ENCODE measurements at places on chromosomes 11 and 22.

GRCh38 chr22:31579835-31580242 is 82.2 kb downstream of the PISD start:
- no peak for DNase-seq

GRCh38 chr11:112881461-112881860 is 79.8 kb upstream of the NCAM1 start:
- DNase-seq: no peak

GRCh38 chr11:19892387-19892786 is 179.8 kb downstream of the NAV2 start:
- DNase-seq: no peak

- DNase-seq: no peak
Measured at GRCh38 chr11:108871152-108871551, 206.3 kb downstream of the DDX10 start.

DNA sequence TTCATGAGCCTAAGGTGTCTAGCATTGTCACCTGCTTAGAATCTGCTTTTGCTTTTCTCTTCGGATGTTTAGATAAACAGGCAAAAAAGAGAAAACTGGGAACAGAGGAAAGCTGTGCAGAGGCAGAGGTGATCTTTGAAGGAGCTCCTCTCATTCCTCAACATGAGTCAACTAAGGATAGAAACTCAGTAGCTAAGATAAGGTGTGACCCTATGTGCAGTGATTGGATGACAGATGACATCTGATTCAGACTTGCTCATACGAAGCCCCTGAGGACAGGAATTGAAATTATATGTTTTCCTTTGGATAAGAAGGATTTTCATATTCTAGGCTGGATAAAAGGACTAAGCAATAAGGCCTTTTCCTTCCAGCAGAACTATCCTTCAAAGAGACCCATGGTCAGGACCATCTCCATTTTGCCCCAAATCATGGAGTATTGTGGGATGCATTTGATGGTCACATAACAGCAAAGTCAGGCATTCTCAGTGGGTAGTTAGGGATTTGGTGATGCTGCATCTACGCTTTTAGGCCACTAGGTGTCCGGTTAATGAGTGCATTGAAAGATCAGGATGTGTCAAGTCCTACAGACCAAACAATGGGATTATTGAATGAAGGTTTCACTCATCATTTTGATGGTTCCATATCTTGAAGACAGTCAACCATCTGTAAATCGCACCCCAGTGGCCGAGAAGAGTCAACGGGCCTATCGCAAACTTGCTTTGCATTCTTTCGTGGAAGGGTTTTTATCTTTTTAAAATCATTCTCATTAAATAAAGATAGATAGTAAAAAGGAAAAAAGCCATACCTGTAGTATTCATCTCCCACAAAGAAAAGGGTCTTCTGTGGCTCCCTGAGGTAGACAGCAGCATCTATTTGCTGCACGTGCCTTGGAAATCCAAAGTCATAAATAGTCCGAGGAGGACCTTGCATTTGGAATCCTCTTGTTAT is 32.2 kb downstream of the MMP20 start:
- DNase-seq: no peak

DNA sequence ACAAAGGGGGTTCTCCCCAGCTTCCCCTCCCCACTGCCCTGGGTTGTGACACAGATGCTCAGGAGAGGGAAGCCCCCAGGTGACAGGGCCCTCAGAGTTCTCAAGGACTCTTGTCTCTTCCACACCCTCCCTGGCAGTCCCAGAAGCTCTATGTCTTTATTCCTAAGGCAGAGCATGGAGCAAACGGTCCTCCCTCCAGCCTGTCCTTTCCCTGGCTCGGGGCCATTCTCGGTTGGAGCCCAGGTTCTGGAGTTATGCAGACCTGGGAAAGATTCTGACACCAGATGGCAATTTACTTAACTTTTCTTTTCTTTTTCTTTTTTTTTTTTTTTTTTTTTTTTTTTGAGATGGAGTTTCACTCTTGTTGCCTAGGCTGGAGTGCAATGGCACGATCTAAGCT is 186.6 kb downstream of the CEP164 start:
- DNase-seq: no peak

GRCh38 chr11:10622108-10622507 is 53.6 kb upstream of the LYVE1 start:
- no peak for DNase-seq

DNA sequence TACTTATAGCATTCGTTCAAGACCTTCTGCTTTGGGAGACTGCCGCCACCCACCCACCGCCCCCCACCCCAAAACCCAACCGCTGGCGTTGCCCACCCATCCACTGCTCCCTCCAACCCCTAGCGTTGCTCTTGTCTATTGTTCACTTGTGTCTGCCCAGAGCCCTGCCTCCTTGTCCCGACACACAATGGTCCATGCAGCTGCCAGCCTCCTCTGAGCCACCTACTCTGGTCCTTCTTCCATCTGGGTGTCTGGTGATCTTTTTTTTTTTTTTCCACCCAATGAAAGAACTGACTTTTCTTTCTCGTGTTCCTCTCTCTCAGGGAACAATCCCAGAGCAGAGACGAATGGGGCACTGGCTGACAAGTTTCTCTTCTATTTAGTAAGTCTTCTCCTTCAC is 256.0 kb upstream of the SESN3 start:
- no peak for DNase-seq

GRCh38 chr22:21641789-21642583 is at the start of gene SDF2L1:
Gene SDF2L1 (plus strand): TSS chr22:21642302. CDS start chr22:21642337, 35 bp downstream.
- DNase-seq: peak; percentile 97

DNA sequence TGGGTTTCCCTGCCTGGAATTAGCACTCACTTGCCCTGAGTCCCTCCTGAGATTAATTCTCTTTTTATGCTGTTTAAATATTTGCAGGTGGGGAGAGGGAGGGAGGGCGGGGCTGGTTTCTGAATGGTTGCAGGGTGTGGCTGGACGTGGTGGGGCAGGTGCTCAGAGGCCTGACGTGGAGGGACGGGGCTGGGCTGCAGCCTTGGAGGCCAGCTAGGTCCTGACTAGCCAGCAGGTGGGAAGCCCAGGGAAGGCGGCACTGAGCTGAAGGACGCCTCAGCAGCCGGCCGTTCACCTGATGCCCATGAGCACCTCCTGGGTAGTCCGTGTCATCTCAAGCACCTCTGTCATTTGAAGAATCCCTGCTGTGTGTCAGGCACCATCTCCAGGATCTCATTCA is 21.3 kb downstream of the SGSM1 start:
- no peak for DNase-seq

GRCh38 chr22:30262917-30263741 is 3.5 kb downstream of the OSM start:
- peak; percentile 85 for DNase-seq

- no peak for DNase-seq
Measured at GRCh38 chr11:105361651-105362050, 222.1 kb upstream of the CARD18 start.

DNA sequence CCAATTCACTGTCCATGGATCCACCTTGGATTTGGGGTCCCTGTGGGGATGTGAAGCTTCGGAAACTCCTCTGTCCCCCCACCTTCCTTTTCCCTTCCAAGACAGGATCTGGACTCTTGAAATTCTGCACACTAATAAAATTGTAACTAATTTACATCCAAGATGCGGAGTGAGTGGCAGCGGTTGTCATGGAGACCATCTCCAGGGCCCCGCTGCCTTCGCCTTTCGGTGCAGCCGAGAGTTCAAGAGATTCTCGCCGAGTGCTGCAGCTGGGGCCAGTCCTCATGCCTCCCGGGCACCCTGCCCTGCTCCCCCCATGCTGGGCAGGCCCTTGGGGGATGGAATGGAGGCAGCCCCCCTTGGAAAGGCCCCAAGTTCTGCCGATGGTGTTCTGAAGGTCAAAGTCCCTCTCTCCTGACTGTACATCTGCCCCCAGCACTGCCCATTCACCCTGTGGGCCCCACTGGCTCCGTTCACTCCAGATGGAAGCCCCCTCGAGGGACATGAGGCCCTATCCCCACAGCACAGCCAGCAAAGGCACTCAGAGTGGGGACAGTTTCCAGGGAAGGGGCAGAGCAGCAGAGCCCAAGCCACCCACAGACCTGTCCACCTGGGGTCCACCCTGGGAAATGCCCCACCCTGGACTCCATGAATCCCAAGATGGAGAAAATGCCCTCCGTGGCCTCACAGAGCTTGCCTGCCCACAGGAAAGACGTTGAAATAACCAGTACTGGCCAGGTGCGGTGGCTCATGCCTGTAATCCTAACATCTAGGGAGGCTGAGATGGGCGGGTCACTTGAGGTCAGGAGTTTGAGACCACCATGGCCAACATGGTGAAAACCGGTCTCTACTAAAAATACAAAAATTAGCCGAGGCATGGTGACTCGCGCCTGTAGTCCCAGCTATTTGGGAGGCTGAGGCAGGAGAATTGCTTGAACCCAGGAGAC is 25.9 kb downstream of the IGLL1 start:
- no peak for DNase-seq

- no peak for DNase-seq
Measured at GRCh38 chr11:350723-351255, 18.5 kb upstream of the B4GALNT4 start.

DNA sequence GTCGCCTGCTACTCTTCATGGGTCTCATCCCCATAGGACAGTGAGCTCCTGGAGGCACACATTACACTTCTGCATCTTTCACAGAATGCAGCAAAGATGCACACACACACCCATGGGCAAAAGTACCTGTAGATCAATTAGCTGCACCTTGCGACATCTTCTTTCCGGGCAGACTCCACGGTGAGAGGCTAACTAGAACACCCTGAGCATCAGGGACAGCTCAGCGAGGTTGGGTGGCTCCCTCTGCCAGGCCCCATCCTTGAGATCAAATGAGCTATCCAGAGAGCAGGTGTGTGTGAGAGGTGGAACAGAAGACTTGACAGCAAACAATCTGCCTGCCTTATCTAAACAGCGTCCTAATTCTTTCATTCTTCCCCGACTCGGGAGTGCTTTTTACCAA is 96.1 kb upstream of the BID start:
- no peak for DNase-seq

DNA sequence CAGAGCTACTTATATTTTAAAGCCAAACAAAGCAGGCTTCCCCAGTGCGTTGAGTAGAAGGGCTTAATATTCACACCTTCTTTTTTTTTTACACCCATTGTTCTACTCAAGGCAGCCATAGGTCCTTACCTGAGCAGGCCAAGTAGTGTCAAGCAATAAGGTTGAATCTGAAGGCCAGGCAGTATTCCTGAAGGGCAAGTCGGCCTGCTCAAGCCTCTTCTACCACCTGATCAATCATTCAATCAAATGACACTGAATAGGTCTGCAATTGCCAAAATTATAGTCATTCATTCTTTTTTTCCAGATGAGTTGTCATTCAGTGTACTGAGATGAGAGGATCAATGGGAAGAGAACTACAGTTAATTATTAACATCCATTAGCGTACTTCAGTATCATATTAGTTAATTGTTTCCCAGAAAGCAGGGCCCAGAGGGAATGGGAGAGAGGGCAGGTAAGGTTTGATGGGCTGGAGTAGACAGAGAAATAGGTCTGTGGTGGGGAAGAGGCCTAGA is 11.9 kb upstream of the PPP2R1B start:
- DNase-seq: no peak

GRCh38 chr11:59678813-59679165 is 10.0 kb upstream of the PATL1 start:
- DNase-seq: no peak
